ENCODE measurements at places on chromosomes 6 and 20. TPM values are rescaled to one million over a fixed set of nuclear protein-coding genes. Genes with fewer than 3 reads are reported as not detected.

Gene SNX14
- polyA plus RNA-seq: 43.1 TPM

Gene NCOA3
- 13.7 TPM for polyA plus RNA-seq

Gene AIF1
- polyA plus RNA-seq: 41.7 TPM

Gene GPR6
- polyA plus RNA-seq: not detected

Gene TRDN
- 0.09 TPM for polyA plus RNA-seq

Gene SPATA2
- 6.7 TPM for polyA plus RNA-seq

Gene PRPH2
- 1.1 TPM for polyA plus RNA-seq

Gene ENPP3
- polyA plus RNA-seq: 0.43 TPM

Gene RUNX2
- 2.6 TPM for polyA plus RNA-seq

Gene RHAG
- 0.24 TPM for polyA plus RNA-seq

Gene HLA-DRB5
- 3.4 TPM for polyA plus RNA-seq

Gene TNFRSF6B
- polyA plus RNA-seq: 35.6 TPM

DNA sequence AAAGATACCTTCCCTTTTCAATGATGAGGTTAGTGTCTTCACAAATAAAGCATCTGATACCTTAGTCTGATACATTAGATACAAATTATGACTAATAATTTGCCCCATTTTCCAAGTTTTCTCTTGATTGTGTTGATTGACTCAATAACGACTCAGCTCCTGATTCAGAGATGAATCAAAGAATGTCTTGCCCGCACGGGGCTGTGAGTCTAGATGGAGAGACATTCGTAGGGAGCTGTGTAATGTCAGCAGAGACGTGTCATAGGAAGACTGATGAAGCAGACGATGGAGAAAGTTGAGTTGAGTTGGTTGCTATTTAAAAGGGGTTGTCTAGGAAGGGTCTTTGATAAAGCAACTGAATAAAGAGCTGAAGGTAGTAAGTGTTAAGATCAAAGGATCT, 78.2 kb downstream of the TSHZ2 start:
- no peak for DNase-seq

GRCh38 chr6:135319819-135320218, 138.7 kb downstream of the MYB start:
- no peak for DNase-seq

DNA sequence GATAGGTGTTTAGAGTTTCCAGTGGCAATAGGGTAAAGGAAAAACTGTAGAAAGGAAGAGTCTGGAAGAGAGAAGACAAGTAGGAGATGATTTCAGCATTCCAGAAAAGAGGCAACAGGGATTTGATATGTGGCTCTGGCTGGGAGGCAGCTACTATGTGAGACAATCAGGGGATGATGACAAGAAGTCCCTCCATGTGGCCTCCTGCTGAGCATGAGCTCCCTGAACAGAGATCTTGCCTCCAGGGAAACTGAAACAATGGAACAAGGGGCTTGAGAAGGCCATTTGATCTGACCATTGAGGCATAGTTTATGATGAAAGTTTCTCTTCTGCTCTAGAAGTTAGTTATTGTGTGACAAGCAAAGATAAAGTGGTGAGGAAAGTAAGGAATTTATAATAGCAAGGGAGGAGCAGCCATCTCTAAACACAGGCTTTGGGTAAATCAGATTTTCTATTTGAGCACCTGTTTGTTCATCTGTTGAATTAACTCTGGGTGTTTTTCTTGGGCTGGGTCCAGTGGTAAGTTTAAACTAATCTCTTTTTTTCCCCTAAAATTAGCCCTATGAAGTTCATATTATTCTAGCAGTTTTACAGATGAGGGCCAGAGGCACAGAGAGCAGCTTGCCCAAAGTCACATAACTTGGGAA, 3.0 kb upstream of the GPX5 start:
- DNase-seq: no peak

DNA sequence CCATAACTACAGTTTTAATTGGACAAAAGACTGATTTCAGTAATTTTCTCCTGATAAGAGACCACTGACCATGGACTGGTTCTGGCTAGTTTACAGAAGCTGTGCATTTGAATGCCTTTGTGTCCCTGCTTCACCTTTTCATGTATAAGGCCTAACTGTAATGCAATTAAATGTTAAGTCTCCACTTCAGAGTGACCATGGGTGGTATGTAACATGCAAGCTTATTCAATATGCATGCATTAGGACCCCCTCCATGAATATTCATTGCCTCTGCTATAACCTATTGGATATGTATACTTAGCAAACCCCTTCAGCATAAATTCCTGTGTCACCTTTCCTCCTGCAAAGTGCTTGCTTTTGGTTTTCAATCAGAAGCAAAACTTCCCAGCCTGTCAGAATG, 2.2 kb downstream of the UBD start:
- no peak for DNase-seq

DNA sequence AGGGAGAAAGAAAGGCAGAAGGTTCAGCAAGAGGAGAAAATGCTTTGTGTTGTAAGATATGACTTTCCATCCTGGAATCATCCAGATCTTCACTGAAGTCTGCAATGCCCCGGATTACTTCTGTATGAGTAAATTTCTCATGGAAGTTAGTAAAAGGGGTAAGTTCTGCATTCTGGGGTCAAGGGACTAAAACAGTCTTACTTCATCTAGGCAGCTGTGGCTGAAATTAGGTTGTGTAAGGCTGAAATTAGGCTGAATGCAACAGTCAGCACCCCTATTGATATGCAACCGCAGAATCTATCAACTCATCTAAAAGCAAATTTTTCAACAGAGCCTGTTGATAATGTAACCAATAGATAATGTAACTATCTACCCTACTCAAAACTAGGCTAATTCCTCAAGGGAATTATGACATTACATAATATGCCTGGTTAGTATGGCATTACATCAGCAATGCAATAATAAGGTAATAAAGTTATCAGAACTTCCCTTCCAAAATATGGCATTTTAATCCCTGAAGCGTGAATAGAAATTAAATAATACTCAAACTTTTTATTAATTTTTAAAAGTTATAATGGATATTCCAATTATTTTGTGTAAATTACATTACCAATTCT, 671.7 kb upstream of the CITED2 start:
- DNase-seq: no peak

GRCh38 chr6:145315982-145316600, 419.2 kb downstream of the EPM2A start:
- no peak for DNase-seq

- DNase-seq: no peak
Measured at GRCh38 chr20:5512694-5513093, 195.9 kb upstream of the PROKR2 start.

- peak; percentile 7 for DNase-seq
Measured at GRCh38 chr6:79713701-79714322, 82.7 kb downstream of the SH3BGRL2 start.

GRCh38 chr6:66935612-66936011, 1228.6 kb upstream of the EYS start:
- DNase-seq: no peak

DNA sequence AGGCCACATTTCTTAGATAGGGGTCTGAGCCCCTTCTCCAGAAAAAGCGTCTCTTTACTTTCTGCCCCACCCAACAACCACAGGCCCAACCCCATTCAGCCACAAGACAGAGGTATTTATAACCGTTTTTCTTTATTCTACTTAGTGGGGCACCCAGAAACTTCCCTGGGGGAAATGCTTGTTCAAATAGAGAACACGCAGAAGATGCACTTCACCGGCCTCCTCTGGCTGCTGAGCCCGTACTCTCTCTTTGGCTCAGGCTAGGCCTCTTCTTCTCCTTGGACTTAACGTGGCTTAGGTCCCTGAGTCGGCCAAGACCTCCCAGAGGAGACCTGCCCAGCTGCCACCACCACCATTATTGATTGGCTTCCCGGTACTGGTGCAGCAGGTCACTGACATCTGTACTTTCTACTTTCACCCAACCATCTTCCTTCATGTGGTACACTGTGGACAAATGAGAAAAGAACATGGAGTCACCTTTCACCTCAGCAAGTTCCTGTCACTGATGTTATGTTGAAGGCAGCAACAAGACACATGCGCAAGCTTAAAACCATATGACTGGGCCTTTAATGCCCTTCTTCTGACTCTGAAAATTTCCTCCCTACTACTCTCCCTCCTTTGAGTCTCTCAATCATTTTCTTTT, 2.2 kb upstream of the TAP2 start:
- no peak for DNase-seq

DNA sequence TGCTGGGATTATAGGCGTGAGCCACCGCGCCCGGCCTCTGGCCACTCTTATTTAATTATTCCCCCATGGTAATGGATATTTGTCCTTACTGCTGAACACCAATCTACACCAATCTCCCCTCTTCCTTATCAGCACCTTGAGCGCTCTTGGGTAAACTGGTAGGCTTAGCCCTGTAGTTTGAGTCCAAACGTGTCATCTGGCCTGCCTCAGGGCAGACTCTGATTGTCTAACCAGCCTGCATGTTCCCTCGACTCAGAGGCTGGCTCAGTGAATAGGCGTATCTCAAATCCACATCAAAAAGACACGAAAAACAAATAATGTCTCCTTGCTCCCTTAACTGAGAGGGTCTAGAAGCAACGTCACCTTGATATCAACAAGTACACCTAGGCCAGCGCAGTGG, 260.9 kb downstream of the TFAP2C start:
- DNase-seq: no peak

GRCh38 chr6:29676981-29677601, 3.9 kb downstream of the ZFP57 start:
- no peak for DNase-seq

DNA sequence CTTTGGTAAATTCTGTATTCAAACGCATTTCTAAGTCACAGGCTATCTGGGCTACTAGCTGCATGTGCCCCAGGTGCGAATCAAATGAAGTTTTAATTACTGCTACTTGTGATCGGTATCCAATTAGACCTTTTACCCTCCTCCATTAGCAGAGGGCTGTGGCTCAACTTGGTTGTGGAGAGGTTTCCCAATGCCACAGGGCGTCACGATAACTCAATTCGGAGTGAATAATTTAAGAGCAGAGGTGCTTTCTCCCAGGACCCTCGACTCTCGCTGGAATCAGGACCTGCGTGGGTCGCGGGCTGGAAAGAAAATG, 640 bp downstream of the SAYSD1 start:
- DNase-seq: no peak

- peak; percentile 37 for DNase-seq
Measured at GRCh38 chr6:21348504-21349195, 244.9 kb upstream of the SOX4 start.

- no peak for DNase-seq
Measured at GRCh38 chr20:14826543-14827313, 489.3 kb upstream of the FLRT3 start.

- no peak for DNase-seq
Measured at GRCh38 chr6:74749211-74750147, 456.4 kb downstream of the COL12A1 start.

GRCh38 chr6:152636609-152637295, 410 bp downstream of the SYNE1 start:
- DNase-seq: no peak

- DNase-seq: no peak
Measured at GRCh38 chr6:15359335-15359862, 113.5 kb downstream of the JARID2 start.

GRCh38 chr6:86581833-86582232, 355.5 kb upstream of the HTR1E start:
- no peak for DNase-seq

- DNase-seq: no peak
Measured at GRCh38 chr6:114445846-114446245, 103.0 kb upstream of the HS3ST5 start.

DNA sequence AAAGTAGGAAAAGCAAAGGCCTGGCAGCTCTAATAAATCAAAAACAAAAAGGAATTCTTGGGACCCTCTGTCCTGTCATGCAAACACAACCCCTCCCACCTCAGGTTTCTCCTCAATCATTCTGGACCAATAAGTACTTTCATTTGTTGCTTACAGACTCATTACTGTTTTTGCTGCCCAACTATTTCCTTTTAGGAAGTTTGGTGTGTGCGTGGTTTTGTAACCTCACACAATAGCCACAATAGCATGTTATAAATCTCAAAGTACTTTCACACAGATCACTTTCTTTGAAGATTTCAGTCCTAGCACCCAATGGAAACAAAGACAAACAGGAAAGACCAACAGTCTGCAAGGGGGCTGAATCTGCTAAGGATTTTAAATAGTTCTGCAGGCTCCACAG, 4.5 kb downstream of the MRPL14 start:
- no peak for DNase-seq

DNA sequence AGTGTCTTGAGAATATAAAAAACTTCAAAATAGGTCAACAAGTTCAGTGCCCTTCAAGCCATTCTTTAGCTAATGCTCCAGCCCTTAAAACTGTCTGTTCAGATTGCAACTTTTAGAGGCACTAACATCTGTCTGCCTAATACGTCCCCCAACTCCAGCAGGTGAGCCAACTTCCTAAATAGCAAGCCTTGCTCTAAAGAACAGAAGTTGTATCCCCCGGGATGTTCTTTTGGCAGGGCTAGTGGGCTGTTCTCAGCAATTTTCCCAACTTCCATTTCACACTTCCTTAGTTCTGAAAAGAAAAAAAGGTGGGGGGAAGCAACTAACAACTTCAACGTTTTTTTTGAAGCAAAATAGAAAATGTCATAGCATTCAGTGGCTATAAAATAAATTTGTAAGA, 290.0 kb upstream of the PTCHD4 start:
- no peak for DNase-seq

DNA sequence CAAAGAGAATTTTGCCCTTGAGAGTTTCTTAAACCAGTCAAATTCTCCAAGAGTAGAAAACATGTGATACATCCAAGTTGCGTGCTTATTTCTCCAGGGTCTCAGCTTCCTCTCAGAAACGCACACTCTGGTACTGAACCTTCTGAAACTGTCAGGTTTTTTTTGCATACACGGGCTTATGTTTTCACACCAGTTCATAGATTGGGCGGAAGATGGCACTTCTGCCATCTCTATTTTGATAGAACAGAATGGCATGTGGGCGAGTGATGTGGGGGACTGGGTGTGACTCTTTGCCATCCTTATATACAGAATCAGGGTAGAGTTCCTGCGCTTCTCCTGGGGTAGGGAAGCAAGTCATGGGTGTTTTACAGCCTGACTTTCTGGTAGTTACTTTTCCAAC, 56.4 kb downstream of the ADTRP start:
- no peak for DNase-seq

- DNase-seq: no peak
Measured at GRCh38 chr20:1305712-1306111, 23.2 kb downstream of the SDCBP2 start.

DNA sequence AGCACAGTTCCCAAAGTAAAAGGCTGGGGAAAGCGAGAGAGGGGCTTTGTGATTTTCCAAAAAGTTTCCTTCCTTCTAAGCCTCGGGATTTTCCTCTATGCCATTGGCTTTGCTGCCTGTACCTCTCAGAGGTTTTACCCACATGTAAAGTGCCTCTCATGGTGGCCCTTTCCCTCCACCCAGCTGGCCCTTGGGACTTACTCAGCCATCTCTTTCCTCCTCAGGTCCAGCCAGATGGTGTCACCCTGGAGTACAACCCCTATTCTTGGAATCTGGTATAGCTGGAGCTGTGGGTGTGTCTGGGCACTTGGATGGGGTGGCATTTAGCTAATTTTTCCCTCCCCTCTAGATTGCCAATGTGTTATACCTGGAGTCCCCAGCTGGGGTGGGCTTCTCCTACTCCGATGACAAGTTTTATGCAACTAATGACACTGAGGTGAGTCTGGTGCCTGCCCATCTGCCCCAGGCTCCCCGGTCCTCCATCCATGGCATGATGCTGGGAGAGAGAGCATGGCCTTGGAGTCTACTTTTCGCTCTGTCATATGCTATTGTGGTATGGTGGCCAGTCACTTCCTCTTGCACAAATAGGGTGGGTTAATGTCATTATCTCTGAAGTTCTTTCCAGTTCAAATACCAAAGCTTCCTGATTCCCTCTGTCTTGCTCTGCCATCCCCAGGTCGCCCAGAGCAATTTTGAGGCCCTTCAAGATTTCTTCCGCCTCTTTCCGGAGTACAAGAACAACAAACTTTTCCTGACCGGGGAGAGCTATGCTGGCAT, 1.1 kb downstream of the CTSA start:
- DNase-seq: no peak

- DNase-seq: no peak
Measured at GRCh38 chr6:3232017-3232945, 4.8 kb upstream of the TUBB2B start.

Measured in urinary bladder (tissue), 4 donors.